ENCODE measurements at places on chromosomes 6 and 20.

DNA sequence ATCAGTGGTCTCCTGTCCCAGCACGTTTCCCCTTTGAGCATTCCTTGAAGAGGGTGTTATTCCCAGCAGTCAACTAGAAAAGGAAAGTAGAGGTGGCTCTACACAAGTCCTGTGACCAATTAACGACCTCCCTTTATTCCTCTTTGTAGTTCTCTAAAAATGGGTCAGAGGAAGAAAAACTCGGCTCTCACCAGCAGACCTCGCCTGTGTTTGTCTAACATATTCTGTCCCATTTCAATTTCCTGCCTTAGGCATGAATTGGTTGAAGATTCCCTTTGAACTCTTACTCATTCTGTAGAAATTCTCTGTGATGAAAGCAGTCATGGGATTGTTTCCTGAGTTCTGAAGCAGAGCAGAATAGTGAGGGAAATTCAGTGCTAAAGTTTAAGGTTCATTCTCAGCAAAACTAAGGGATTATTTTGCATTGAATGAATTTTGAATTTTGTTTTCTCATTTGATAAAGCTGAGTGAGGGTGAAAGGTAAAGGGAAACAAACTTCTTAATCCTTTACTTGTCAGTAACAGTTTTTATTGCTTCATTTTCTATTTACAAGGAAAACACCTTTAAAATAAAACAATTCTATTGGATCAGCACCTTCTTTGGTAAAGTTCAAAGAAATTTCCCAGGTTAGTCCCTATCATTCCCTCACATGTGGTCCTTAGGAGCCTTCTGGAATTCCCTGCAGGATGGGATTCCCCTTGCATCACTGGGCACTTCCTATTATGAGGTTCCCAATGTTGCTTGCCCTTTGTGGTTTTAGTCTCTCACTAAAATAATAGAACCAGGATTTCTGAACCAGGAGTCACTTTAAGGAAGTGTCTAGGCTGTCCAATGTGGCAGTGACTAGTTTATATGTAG lies 105.8 kb downstream of the SLX4IP start:
- peak; percentile 13 for DNase-seq

DNA sequence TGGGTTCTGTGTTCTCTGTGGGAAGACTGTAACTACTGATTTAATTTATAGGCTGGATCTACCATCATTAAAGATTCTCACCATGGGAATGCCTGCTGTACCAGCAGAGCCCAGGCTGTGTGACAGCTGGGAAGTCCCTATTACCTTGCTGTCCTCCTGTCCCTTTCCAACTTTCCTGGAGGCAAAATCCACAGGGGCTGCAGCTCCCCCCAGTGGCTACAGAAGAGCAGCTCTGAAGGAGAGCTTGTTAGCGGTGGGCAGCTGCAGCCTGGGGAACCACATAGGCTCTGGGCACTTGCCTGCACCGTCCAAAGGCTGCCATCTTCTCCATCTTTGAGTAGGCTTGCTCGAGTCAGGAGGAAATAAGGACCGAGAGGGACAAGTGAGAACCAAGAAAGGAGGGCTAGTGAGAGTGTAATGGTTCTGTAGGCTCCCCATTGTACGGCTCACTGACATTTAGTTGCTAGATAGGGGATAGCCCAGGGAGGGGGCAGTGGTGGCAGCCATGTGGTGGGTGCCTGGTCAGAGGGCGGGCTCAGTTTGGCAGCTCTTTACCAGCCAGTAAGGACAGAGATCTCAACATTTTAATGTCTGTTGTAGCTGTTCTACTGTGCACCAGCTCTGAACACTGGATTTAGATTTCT lies 155.1 kb upstream of the MLIP start:
- DNase-seq = peak; percentile 63

- DNase-seq = no peak
Observed at GRCh38 chr20:7608250-7608649, 332.0 kb downstream of the HAO1 start.

GRCh38 chr6:107763946-107764345 lies 60.2 kb downstream of the SCML4 start:
- DNase-seq = no peak

- peak; percentile 16 for DNase-seq
Observed at GRCh38 chr20:63178889-63179686, 36.8 kb downstream of the YTHDF1 start.

- DNase-seq = no peak
Observed at GRCh38 chr6:91506509-91506908, 919.6 kb upstream of the MAP3K7 start.

DNA sequence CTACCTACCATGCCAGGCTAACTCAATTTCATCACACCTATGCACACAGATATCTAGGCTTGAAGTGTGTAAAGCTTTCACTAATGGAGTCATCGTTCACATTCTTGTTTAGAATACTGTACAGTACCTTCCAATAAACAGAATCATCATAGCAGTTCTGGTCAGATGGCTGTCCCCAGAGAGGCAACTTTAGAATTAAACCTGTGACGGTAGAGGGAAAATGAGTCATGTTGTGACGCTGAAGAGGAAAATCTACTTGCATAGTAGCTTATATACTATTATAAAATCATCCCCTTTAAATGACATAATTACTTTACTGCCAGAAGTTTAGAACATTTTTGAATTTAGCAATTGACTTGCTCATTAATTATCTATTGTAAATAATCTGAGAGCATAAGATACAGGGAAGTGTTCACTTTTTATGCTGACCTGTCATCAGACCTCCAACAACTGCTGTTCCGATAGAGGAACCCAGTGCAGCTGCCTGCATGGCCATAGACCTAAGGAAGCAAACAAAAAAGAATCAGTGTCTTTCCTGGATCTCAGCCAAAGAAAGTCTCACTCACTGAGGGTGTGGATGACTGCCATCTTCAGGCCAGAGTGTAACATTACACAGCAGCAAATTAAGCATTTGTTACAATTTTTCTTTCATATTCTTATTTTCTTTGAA lies 29.8 kb downstream of the RHAG start:
- peak; percentile 60 for DNase-seq

GRCh38 chr6:134293659-134294161 lies 24.2 kb downstream of the SGK1 start:
- no peak for DNase-seq

- no peak for DNase-seq
Observed at GRCh38 chr20:62183426-62184142, 756 bp downstream of the MTG2 start.

DNA sequence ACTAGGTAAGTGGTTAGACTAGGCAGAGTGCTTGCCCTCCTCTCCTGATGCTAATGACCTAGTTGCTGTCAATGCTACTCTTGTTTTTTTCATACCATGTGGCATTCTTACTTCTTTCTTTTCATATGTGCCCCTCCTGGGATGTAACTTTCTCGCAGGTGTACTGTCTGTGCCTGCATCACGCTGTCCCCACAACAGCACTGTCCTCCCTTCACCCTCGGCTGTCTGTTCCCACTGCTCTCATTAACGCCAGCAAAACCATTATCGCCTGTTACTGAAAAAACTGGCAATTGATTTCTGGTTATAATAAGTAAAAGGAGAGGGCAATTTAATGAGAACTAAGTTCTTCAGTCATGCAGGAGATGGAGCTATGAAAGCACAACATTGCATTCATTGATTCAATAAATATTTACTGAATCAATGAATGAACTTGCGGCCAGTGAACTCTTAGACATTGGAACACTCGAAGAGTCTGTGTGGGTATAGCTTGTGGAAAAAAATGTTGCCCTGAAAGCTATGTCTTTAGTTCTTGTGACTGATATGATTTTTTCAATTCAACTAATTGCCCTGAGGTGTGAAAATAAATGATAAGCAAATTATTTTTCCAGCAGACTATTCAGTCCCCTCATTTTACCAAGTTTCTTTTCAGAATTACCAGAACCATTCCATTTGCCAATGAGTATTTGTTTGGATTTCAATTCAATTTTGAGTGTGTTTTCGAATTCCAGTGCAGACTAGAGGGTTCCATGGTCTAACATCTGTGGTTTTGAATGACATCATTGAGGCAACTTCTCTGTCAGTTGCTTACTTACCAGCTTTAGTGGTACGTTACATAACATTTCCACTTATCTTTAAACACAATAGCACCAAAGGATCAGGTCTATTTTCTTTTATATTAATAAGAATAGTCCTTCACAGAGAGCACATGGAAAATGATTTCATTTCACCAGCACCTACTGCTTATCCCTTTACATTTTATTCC lies 2.1 kb downstream of the SLC17A4 start:
- DNase-seq = no peak

- no peak for DNase-seq
Observed at GRCh38 chr6:35925961-35926360, 5.1 kb upstream of the SRPK1 start.

DNA sequence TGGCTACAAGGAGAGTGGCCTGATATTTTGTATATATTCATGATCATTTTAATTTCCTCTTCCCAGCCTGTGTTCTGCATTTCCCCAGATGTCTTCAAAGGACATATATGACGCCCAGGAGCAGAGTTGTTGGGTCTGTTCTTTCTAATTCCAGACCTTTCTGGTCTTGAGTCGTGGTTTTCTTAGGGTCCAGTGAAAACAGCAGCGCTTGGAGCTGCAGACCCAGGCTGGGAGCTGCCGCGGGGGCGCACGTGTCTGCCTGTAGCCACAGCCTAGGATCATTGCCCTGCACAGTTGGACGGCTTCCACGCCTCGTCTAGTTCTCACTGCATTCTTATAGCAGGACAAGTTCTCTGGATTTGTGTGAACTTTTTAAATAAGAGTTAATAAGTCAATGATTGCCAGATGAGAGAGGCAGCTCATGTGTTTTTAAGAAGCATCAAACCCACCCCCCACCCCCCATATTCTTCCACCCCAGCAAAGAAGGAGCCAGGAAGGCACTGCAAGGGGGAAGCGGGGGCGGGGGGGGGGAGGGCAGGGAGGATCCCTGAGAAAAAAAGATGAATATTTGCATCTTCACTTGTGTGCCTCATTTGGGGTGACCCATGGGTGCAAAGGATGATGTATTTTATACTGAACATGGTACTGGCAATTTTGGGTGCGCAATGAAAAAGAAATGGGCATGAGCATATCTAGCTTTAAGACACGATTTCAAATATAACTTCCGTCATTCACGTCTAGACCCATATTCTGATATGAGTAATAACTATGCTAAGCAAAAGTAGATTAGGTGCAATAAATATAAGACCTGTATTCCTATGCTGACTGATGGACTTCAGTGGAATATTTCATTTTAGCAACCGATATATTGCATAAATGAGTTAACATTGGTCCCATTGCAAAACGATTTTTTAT lies 160.0 kb downstream of the TBXT start:
- DNase-seq = no peak

DNA sequence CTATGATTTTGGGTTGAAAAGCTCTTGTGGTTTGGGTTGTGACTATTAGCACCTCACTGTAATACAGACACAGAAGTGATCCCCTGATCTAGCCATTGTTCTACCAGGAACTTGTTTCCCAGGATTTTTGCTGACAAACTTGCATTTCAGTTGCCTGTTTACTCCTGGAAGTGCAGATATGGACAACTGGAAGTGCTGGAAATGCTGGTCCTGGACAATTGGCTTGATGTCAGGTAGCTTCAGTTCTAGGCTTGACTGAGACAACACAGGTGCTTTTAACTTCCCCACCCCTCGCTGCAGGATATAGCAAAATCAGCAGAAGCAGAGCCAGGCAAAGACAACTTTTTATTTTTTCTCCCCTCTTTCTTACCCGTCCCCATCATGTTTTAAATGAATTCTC lies 27.1 kb upstream of the FBXO30 start:
- DNase-seq = no peak

GRCh38 chr6:24274441-24275083 lies 83.3 kb downstream of the DCDC2 start:
- DNase-seq = peak; percentile 51

DNA sequence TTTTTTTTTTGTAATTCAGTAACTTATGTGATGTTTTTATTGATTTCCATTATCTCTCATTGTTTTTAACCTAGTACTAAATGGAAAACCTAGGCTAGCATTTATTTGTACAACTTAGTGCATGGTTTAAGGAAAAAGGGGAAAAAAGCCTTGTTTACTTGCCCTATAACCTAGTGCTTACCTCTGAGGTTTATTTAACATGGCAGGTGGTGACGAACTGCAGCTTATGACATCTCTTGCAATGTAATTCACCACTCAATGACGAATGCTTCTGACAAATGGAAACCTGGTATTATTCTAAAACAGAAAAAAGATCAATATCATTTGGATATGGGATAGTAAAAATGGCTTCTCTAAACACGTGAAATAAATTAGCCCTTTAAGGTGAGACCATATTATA lies 618.6 kb upstream of the FLRT3 start:
- no peak for DNase-seq

DNA sequence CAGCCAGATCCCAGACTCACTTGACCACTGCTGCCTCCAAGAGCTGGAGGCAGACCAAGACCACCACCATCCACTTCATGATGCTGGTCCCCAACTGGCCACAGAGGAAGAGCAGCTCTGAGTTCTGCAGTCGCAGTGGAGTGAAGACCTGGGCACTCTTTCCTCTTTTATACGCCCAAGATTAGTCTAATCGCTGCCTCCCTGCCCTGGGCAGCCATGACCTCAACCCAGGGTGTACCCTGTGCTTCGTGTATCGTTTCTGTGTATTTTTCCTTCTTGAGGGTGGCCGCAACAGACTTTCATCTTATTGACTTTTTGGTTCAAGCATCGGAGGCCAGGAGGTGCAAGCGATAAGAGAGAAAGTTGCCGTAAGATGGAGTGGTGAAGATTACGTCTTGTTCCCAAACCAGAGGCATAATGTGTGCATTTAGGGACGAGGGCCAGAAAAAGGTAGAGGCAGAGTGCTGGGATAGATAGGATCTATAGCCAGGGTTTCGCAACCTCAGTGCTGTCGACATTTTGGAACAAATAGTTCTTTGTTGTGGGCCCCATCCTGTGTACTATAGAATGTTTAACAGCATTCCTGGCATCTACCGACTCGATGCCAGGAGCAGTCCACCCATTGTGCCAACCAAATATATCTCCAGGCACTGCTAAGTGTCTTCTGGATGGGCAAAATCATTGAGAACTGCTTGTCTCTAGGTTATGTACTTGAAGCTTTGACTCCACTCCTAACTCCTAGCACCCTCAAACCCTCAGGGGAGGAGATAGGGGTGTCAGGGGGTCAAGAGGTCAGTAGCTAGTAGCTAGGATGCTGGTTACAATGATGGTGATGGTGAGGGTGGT lies at the start of gene PGC:
TSS of gene PGC (minus strand) at position 142 of the 846 bp plus-strand sequence. CDS start at position 79, 63 bp downstream.
- DNase-seq = no peak

GRCh38 chr6:75201901-75202672 lies 3.8 kb downstream of the COL12A1 start:
- DNase-seq = no peak

- DNase-seq = no peak
Observed at GRCh38 chr20:40686893-40687292, 2.1 kb downstream of the MAFB start.

GRCh38 chr20:967796-968742 lies 34.0 kb downstream of the RSPO4 start:
- DNase-seq = peak; percentile 7

GRCh38 chr6:169291148-169291547 lies 37.5 kb upstream of the THBS2 start:
- no peak for DNase-seq

- DNase-seq = no peak
Observed at GRCh38 chr20:63316502-63316921, 23.5 kb downstream of the COL20A1 start.

DNA sequence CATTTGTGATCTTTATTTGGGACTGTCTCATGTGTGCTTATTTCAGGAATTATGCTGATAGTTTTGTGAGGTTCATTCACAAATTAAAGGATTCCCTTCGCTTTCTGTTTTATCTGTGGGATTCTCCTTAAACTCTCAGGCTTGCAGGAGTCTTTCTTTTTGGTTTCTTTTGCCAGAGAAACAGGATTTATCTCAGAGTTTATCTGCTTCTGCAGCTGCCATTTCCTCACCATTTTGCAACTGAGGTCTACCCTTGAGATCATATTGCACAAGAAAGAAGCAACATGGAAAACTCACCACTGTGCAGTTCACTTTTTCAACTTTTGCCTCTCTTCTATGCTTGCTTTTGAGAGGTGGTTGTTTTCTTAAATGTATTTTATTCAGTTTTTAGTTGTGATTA lies 201.0 kb downstream of the PRL start:
- peak; percentile 40 for DNase-seq
